ENCODE measurements at places on chromosomes 5 and 9. TPM values are rescaled to one million over a fixed set of nuclear protein-coding genes. Genes with fewer than 3 reads are reported as not detected.

- no peaks in the 10 kb centered on the region for H3K36me3 ChIP-seq
- DNase-seq = no peak
- peaks cover 3% of the 10 kb centered on the region for H3K27me3 ChIP-seq
- H3K4me3 ChIP-seq = no peak overlapping the region
Measured at GRCh38 chr5:174381241-174381640, 335.7 kb downstream of the NSG2 start.

DNA sequence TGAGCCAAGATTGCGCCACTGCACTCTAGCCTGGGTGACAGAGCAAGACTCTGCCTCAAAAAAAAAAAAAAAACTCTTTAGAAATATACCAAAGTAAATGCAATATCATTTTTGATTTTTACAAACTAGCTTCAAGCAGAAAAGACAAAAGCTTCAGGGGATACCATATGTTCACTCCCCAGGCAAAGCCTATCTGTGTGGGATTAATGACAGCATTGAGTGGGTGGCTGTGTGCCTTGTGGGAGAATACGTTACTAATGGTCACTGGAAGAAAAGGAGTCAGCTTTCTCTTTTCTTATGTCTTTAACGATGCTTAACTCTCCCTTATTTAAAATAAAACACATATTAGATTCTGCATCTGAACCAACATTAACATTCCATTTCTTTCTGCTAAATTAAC, 1.9 kb downstream of the PCA3 start:
- no peak for DNase-seq
- peaks cover 2% of the 10 kb centered on the region for H3K4me1 ChIP-seq
- no peak overlapping the region for H3K27ac ChIP-seq
- H3K4me3 ChIP-seq = no peak overlapping the region
- peaks cover 18% of the 10 kb centered on the region for H3K27me3 ChIP-seq

- DNase-seq = no peak
- no peaks in the 10 kb centered on the region for H3K4me1 ChIP-seq
- peaks cover 10% of the 10 kb centered on the region for H3K27me3 ChIP-seq
Measured at GRCh38 chr9:98614941-98615340, 93.8 kb downstream of the GABBR2 start.

GRCh38 chr9:23431459-23431858, 394.6 kb downstream of the ELAVL2 start:
- DNase-seq = no peak
- no peaks in the 10 kb centered on the region for H3K27me3 ChIP-seq
- no peaks in the 10 kb centered on the region for H3K36me3 ChIP-seq
- no peak overlapping the region for H3K4me3 ChIP-seq
- H3K4me1 ChIP-seq = no peaks in the 10 kb centered on the region

DNA sequence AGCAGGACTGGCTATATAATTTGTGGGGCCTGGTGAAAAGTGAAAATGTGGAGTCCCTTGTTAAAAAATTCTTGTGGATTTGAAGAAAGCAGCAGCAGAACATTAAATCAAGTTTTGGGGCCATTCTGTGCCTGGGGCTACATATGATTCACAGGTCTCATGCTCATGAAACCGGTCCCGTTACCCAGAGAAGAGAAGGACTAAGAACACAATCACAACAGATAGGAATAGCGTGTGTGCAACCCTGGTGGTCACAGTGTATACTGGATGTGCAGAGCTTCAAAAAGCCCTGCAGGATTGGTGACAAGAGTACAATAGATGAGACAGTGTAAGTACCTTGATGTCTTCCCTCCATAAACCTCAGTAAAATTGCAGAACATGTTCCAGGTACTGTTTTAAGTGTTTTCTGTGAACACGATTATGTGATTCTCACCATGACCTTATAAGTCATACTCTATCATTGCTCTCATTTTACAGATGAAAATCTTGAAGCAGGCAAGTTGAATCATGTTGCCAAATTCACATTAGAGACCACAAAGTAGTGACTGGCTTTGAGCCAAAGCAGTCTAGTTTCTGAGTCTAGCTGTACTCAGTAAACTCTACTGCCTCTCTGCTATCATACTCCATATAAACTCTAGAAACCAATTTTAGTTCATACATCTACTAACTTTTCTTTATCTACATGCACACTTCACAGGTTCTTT, 636.5 kb downstream of the TAF11L14 start:
- H3K4me1 ChIP-seq = no peaks in the 10 kb centered on the region
- no peak overlapping the region for H3K4me3 ChIP-seq
- no peak for DNase-seq
- H3K27me3 ChIP-seq = peaks cover 8% of the 10 kb centered on the region
- no peaks in the 10 kb centered on the region for H3K36me3 ChIP-seq
- no peak overlapping the region for H3K27ac ChIP-seq

The SH3PXD2B gene
- polyA plus RNA-seq = not detected

The BNC2 gene
- polyA plus RNA-seq = not detected

The TNFSF15 gene
- polyA plus RNA-seq = not detected

The SNX18 gene
- polyA plus RNA-seq = 8.2 TPM

Data from naive B cell (primary cell).